Heart right ventricle (tissue), 16 donors: ENCODE measurements at places on chromosomes 12 and 14. TPM values are rescaled to one million over a fixed set of nuclear protein-coding genes. Genes with fewer than 3 reads are reported as not detected.

GRCh38 chr12:42760550-42760949, 171.0 kb upstream of the PRICKLE1 start:
- no peak for DNase-seq

ACVRL1 gene
- total RNA-seq, result 27.1 TPM

DNA sequence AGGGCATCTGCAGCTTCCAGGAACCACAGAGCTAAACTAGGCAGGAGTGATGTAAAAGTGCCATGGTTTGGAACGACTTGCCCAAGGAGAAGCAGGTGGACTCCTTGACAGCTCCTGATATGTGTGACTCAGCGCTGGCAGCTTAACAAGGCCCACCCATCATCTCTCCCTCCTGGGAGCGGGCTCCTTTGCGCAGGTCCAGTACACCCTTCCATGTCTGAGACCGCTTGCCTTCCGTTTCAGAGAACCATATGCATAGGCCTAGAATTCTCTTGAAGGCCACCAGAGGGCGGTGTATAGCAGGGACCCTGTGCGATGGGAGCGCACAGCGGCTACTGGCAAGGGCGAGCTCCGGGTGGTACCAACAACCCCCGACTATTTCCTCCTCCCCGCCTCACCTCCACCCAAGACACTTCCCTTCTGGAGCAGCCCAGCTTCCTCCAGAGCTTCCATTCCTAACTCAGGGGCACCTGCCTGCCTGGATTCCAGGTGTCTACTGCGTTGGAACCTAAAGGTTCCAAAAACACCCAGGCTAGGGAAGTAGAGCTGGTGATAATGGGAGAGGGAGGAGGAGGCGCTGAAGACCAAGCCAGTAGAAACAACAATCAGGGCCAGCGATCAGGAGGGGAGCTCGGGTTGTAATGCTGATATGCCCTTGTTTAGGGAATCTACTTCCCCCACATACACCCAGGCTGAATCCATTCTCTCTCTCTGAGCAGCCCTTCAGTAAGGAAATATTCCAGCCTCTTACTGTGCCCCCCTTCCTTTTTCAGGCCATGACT, 6.3 kb downstream of the DHH start:
- DNase-seq, result peak; percentile 61

- no peak for DNase-seq
These were observed 86.6 kb upstream of the DYNC1H1 start for GRCh38 chr14:101877766-101878165.

DNA sequence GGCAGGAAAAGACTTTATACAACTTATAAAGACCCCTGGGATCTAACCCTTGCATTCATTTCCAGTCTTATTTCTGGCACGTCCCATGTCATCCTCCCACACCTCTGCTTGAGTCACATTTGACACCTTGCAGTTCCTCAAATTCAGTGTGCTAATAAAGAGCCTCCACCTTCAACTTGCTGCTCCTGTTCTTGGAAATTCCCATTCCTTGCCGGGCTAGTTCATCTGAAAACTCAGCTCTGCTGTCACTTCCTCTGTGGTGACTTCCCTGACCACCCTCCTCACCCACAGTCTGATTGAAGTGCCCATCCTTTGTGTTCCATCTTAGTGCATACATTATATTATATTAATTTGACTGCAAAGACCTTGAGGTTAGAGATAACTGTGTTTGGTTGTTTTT, 37.4 kb upstream of the PSMA6 start:
- DNase-seq, result no peak
